ENCODE measurements at places on chromosomes 5 and 9.

DNA sequence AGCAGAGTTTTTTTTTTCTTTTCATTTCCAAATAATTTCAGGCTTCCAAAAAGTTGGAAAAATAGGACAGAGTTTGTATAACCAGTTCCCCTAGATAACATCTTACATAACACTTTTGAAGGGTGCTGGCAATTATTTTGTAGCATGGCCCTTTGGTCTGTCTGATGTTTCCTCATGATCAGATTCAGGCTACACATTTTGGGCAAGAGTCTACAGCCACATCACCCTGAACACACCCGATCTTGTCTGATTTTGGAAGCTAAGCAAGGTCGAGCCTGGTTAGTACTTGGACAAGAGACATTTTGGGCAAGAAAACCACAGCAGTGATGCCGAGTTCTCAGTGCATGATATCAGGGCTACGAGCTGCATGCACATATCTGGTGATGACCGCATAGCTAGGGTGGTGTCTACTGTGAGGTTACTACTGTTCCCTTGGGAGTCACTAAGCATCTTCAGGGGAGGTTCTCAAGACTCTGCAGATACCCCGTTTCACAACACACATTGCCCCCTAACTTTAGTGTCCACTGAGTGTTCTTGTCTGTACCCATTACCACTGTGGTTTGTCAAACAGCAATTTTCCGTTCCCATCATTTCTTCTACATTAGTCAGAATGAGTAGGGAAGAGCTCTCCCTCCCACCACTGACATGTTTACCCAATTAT is 86.2 kb downstream of the TTC39B start:
- no peak overlapping the region for H3K27ac ChIP-seq
- H3K4me1 ChIP-seq = no peaks in the 10 kb centered on the region

- no peak overlapping the region for H3K27ac ChIP-seq
- DNase-seq = no peak
- no peaks in the 10 kb centered on the region for H3K36me3 ChIP-seq
- H3K27me3 ChIP-seq = no peaks in the 10 kb centered on the region
- no peaks in the 10 kb centered on the region for H3K4me1 ChIP-seq
These were observed 238.3 kb downstream of the NPR3 start for GRCh38 chr5:32949286-32949970.

- peak overlapping the region; percentile 95 for H3K4me3 ChIP-seq
- H3K27ac ChIP-seq = peak overlapping the region; percentile 57
- DNase-seq = peak; percentile 63
- H3K4me1 ChIP-seq = peaks cover 4% of the 10 kb centered on the region
- H3K27me3 ChIP-seq = no peaks in the 10 kb centered on the region
These were observed 887 bp upstream of the MAP3K1 start for GRCh38 chr5:56814361-56814962.

DNA sequence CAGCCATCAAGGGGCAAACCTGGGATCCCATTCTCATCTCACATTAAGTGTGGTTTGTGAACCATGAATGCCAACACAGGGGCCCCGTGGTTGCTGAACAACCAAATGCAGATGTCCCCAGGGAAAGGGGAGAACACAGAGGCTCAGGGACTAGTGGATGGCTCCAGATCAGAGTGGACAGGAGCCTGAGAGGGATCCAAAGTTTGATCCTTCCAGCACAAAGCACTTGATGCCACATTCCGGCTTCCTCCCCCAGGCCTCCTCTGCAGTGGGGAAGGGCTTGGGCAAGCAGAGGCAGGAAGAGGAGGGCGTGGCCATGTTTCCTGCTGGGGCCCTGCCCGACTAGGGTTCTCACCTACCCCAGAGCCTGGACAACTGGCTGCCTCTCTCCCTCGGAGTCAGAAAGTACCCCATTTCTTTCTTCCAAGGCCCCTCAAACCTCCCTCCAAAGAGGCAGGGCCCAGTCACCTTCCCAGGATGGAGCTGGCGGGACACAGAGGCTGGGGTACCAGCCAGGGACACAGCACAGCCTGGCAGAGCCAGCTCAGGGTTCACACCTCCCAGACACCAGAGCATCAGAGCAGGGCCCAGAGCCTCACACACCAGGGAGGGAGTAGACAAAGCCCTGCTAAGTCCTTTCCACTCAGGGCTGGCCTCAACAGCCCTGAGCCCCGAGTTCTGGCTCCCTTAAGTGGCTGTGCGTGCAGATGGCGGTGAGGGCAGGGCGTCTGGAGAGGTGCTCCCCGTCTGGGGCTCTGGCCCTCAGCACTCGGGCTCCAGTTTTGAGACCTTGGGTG is 4.3 kb upstream of the RNF44 start:
- H3K27ac ChIP-seq = peak overlapping the region; percentile 6
- H3K4me1 ChIP-seq = peaks cover 28% of the 10 kb centered on the region
- H3K27me3 ChIP-seq = no peaks in the 10 kb centered on the region

GRCh38 chr5:180817893-180818674 is 15.5 kb upstream of the MGAT1 start:
- peak overlapping the region; percentile 41 for H3K27ac ChIP-seq

DNA sequence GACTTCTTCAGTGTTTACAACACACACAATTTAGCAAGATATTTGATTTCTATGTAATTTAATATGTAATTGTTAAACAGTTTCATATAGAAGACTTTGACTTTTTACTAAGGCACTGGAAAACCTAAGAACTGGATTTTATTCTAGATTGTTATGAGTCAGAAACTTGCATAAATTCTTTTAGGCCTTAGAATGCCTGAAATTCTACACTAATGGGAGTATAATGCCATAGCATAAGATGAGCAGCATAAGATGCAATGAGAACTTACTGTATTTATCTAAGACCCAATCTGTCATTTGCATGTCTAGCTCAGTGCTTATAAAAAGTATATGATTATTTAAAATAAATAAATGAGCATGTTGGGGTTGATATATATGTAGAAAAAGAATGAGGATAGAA is 285.2 kb downstream of the CDH12 start:
- DNase-seq = no peak
- no peaks in the 10 kb centered on the region for H3K27me3 ChIP-seq
- H3K36me3 ChIP-seq = no peaks in the 10 kb centered on the region
- no peak overlapping the region for H3K27ac ChIP-seq
- H3K4me1 ChIP-seq = no peaks in the 10 kb centered on the region

- peaks cover 67% of the 10 kb centered on the region for H3K36me3 ChIP-seq
- H3K4me3 ChIP-seq = no peak overlapping the region
- no peaks in the 10 kb centered on the region for H3K4me1 ChIP-seq
- H3K27me3 ChIP-seq = no peaks in the 10 kb centered on the region
These were observed 28.9 kb downstream of the HABP4 start for GRCh38 chr9:96478829-96479371.

- DNase-seq = no peak
- H3K27me3 ChIP-seq = no peaks in the 10 kb centered on the region
- H3K27ac ChIP-seq = no peak overlapping the region
- H3K4me3 ChIP-seq = no peak overlapping the region
- H3K4me1 ChIP-seq = peaks cover 1% of the 10 kb centered on the region
- peaks cover 61% of the 10 kb centered on the region for H3K36me3 ChIP-seq
These were observed 82.6 kb downstream of the SMIM23 start for GRCh38 chr5:171868236-171868635.

GRCh38 chr5:54616031-54616430 is 98.5 kb downstream of the SNX18 start:
- no peak overlapping the region for H3K4me3 ChIP-seq
- no peak overlapping the region for H3K27ac ChIP-seq
- peak; percentile 61 for DNase-seq
- no peaks in the 10 kb centered on the region for H3K36me3 ChIP-seq

DNA sequence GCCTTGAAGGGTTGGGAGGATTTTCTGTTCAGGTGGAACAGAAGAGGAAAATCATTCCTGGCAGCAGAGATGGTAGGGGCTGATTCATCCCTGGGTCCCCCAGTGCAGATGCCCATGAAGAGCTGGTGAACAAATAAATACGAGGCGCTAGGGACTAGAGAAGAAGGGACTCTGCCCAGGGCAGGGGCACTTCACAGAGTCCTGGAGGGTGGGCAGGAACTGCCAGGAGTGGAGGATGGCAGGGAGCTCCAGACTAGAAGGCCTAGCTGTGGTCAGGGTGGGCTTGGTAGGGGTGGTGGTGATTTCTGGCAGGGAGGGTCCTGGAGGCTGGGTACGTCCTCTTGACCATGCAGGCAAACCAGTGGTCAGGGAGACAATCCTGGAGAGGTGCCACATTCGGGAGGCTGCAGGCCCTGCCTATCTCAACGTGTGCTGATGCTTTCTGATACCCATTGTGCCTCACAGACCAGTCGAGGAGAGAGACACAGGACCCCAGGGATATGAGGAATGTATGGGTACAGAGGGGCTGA is 69.9 kb downstream of the CRB2 start:
- no peak for DNase-seq
- H3K4me1 ChIP-seq = no peaks in the 10 kb centered on the region
- H3K36me3 ChIP-seq = peaks cover 19% of the 10 kb centered on the region
- no peaks in the 10 kb centered on the region for H3K27me3 ChIP-seq
- H3K27ac ChIP-seq = no peak overlapping the region

GRCh38 chr9:131262327-131263032 is 13.8 kb downstream of the FAM78A start:
- peak; percentile 70 for DNase-seq
- no peaks in the 10 kb centered on the region for H3K27me3 ChIP-seq
- no peaks in the 10 kb centered on the region for H3K36me3 ChIP-seq
- H3K4me3 ChIP-seq = no peak overlapping the region

- H3K4me1 ChIP-seq = no peaks in the 10 kb centered on the region
- H3K27me3 ChIP-seq = peaks cover 21% of the 10 kb centered on the region
- H3K27ac ChIP-seq = no peak overlapping the region
- DNase-seq = no peak
These were observed 11.6 kb upstream of the SFXN1 start for GRCh38 chr5:175466700-175467318.

DNA sequence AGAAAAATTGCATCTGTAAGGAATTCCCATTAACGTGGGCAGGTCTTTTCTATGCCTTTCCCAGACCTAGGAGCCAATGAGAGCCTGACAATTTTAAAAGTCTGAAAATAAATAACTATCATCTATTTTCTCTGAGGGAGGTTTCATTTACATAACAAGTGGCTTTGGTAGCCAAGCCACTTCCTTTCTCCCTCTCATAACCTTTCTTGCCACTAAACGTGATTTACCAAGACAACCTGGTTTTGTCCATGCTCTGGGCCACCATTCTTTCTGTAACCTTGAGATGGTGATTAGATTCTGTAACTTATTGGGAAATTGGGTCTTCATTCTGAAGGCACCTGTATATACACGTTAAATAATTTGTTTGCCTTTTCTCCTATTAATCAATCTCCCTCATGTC is 1046.9 kb downstream of the CDH12 start:
- no peak overlapping the region for H3K27ac ChIP-seq
- H3K36me3 ChIP-seq = no peaks in the 10 kb centered on the region
- no peak overlapping the region for H3K4me3 ChIP-seq
- DNase-seq = no peak
- no peaks in the 10 kb centered on the region for H3K27me3 ChIP-seq
- H3K4me1 ChIP-seq = no peaks in the 10 kb centered on the region

DNA sequence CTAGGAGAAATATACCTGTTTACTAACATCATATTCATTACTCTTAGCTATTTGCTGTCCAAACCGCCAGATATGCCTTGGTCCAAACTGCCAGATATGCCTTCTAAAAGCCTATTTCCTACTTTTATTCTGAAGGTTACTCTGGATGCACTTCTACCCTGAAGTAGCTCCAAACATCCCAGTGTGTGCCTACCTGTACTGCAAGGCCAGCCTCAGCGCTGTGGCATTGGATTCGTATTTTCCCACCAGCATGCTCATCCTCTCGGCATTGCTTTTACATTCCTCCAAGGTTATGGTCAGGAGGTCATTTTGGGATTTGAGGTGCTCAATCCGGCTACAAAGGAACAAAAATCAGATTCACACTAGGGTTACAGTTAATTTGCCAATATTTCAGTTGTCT is 94.3 kb downstream of the DCP2 start:
- H3K27me3 ChIP-seq = no peaks in the 10 kb centered on the region
- H3K36me3 ChIP-seq = peaks cover 59% of the 10 kb centered on the region
- H3K4me3 ChIP-seq = no peak overlapping the region
- DNase-seq = no peak
- no peak overlapping the region for H3K27ac ChIP-seq

DNA sequence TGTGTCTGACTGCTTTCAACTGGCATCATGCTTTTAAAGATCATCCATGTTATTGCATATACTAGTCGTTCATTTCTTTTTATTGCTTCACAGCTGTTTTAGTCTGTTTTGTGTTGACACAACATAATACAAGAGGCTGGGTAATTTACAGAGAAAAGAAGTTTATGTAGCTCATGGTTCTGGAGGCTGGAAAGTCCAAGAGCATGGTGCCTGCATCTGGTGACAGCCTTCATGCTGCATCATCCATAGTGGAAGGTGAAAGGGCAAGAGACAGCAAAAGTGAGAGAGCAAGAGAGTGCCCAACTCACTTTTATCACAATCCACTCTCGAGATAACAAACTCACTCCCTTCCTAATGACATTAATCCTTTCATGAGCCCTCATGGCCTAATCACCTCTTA is 198.4 kb downstream of the NSG2 start:
- H3K4me1 ChIP-seq = no peaks in the 10 kb centered on the region
- no peaks in the 10 kb centered on the region for H3K27me3 ChIP-seq
- no peak overlapping the region for H3K4me3 ChIP-seq
- H3K27ac ChIP-seq = no peak overlapping the region

GRCh38 chr9:131097948-131098278 is 1.6 kb downstream of the AIF1L start:
- DNase-seq = no peak
- peaks cover 16% of the 10 kb centered on the region for H3K27me3 ChIP-seq
- H3K4me3 ChIP-seq = no peak overlapping the region
- H3K4me1 ChIP-seq = peaks cover 60% of the 10 kb centered on the region
- peaks cover 3% of the 10 kb centered on the region for H3K36me3 ChIP-seq

GRCh38 chr5:73039082-73039481 is 81.3 kb upstream of the TMEM171 start:
- no peaks in the 10 kb centered on the region for H3K27me3 ChIP-seq
- no peak overlapping the region for H3K4me3 ChIP-seq
- H3K27ac ChIP-seq = no peak overlapping the region
- DNase-seq = no peak

- H3K27ac ChIP-seq = no peak overlapping the region
- peaks cover 15% of the 10 kb centered on the region for H3K36me3 ChIP-seq
- no peak for DNase-seq
- H3K4me3 ChIP-seq = no peak overlapping the region
- no peaks in the 10 kb centered on the region for H3K27me3 ChIP-seq
These were observed 18.1 kb upstream of the SCAI start for GRCh38 chr9:125161284-125161918.

- no peaks in the 10 kb centered on the region for H3K4me1 ChIP-seq
- peak; percentile 35 for DNase-seq
- peak overlapping the region; percentile 54 for H3K4me3 ChIP-seq
- H3K27ac ChIP-seq = no peak overlapping the region
- H3K36me3 ChIP-seq = no peaks in the 10 kb centered on the region
These were observed 360.0 kb downstream of the BRINP1 start for GRCh38 chr9:119009249-119009648.

- H3K36me3 ChIP-seq = no peaks in the 10 kb centered on the region
- no peak overlapping the region for H3K27ac ChIP-seq
- H3K4me3 ChIP-seq = no peak overlapping the region
- DNase-seq = no peak
- peaks cover 2% of the 10 kb centered on the region for H3K4me1 ChIP-seq
These were observed 11.6 kb upstream of the TYRP1 start for GRCh38 chr9:12681620-12682019.
